BE2C (cell line): ENCODE measurements at places on chromosomes 4 and X.
A peak's percentile ranks its signal among the peaks of the same experiment; 100 is the strongest.

- DNase-seq: no peak
Observed at GRCh38 chrX:54352677-54353076, 5.2 kb downstream of the WNK3 start.

GRCh38 chrX:72031634-72032033 lies 100.1 kb downstream of the RTL5 start:
- no peak for DNase-seq

- DNase-seq: no peak
Observed at GRCh38 chrX:8673201-8673600, 58.7 kb downstream of the ANOS1 start.

- no peak for DNase-seq
Observed at GRCh38 chr4:158958489-158959270, 144.2 kb upstream of the RAPGEF2 start.

GRCh38 chrX:139831675-139832456 lies 101.0 kb downstream of the ATP11C start:
- DNase-seq: peak; percentile 8

DNA sequence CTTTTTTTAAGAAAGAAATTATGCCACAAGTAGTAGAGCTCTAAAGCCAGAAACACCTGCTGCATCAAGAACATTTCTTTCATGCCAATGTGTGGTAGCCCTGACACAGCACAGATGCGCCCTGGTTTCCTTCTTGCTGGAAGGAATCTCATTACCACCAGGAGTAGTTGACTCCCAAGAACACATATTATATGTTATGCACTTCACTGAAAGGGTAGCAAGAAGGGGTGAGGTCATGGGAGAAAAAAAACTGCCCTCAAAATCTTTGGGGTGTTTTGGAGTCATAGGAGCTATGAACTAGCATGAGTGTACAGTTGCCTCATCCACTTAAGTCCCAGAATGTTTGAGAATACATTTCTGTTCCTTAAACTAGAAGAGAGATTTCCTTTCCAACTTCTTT lies 185.8 kb upstream of the C1QTNF7 start:
- DNase-seq: no peak
